Thoracic aorta (tissue), 2 donors: ENCODE measurements at places on chromosomes 3 and 15. TPM values are rescaled to one million over a fixed set of nuclear protein-coding genes. Genes with fewer than 3 reads are reported as not detected.
A peak's percentile ranks its signal among the peaks of the same experiment; 100 is the strongest.

DNA sequence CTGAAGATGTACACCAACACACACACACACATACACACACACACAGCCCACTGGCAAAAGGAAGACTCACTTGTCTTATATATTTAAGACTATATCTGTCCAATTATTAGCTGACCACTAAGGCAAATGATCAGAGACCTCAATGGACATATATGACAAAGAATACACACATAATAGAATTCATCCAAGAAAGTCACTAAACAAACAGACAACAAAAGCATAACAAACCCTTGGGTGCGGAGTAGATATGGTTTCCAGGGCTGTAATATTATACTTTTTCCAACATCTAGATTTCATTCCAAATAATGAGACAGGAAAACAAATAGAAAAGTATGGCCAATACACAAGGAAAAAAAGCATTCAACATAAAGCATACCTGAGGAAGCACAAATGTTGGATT, 72.3 kb upstream of the PRICKLE2 start:
- H3K4me3 ChIP-seq = no peak overlapping the region
- no peaks in the 10 kb centered on the region for H3K27me3 ChIP-seq
- no peaks in the 10 kb centered on the region for H3K36me3 ChIP-seq
- no peak overlapping the region for H3K27ac ChIP-seq
- no peaks in the 10 kb centered on the region for H3K4me1 ChIP-seq
- no peak for DNase-seq

GRCh38 chr3:122929188-122930062, 98.1 kb downstream of the SEMA5B start:
- H3K36me3 ChIP-seq = no peaks in the 10 kb centered on the region
- H3K27me3 ChIP-seq = no peaks in the 10 kb centered on the region
- H3K27ac ChIP-seq = no peak overlapping the region
- no peak for DNase-seq

GRCh38 chr3:79255702-79256101, 512.1 kb downstream of the ROBO1 start:
- no peak overlapping the region for H3K4me3 ChIP-seq
- H3K4me1 ChIP-seq = no peaks in the 10 kb centered on the region
- no peak for DNase-seq
- H3K27me3 ChIP-seq = no peaks in the 10 kb centered on the region
- no peaks in the 10 kb centered on the region for H3K36me3 ChIP-seq

DNA sequence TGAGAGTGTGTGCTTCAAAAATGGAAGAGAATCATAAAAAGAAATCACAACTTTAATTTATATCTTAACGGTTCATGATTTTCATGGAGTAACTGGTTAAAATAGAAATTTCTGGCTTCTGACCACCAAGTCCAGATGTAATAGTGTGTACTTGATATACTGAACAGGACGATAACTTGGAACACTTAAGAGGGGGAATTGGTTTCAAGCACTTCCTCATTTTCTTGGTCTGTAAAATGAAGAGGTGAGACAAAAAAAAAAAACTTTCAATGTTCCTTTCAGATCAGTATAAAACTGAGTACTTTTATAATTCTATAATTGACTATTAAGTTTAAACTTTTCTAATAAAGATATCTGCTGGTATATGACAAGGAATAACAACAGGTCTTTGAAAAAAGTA, 64.0 kb upstream of the TRA2B start:
- H3K27me3 ChIP-seq = no peaks in the 10 kb centered on the region
- no peak overlapping the region for H3K4me3 ChIP-seq
- no peaks in the 10 kb centered on the region for H3K36me3 ChIP-seq

DNA sequence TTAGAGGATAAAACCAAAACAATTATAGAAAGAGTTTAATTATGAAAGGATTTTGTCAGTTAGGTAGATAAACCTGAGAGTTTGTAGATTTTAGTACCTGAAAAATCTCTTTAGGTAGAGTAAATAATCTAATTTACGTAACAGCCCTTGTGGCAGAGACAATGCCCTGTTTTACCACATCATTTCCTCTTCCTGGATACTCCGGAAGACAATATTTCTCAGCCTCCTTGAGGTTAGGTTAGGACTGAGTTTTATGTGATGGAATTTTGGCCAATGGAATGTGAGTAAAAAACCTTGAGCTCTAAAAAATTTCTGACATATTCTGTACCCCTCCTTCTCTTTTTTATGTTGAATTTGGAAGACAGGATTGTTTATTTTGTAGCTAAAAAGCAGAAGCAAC, 50.7 kb upstream of the TPRG1 start:
- H3K36me3 ChIP-seq = no peaks in the 10 kb centered on the region
- DNase-seq = no peak
- H3K4me3 ChIP-seq = no peak overlapping the region
- no peaks in the 10 kb centered on the region for H3K27me3 ChIP-seq
- H3K27ac ChIP-seq = peak overlapping the region; percentile 34
- H3K4me1 ChIP-seq = peaks cover 10% of the 10 kb centered on the region

- H3K27me3 ChIP-seq = no peaks in the 10 kb centered on the region
- H3K36me3 ChIP-seq = no peaks in the 10 kb centered on the region
- no peak overlapping the region for H3K27ac ChIP-seq
- H3K4me1 ChIP-seq = no peaks in the 10 kb centered on the region
- DNase-seq = no peak
Observed at GRCh38 chr3:106930086-106930485, 447.2 kb upstream of the CCDC54 start.

DNA sequence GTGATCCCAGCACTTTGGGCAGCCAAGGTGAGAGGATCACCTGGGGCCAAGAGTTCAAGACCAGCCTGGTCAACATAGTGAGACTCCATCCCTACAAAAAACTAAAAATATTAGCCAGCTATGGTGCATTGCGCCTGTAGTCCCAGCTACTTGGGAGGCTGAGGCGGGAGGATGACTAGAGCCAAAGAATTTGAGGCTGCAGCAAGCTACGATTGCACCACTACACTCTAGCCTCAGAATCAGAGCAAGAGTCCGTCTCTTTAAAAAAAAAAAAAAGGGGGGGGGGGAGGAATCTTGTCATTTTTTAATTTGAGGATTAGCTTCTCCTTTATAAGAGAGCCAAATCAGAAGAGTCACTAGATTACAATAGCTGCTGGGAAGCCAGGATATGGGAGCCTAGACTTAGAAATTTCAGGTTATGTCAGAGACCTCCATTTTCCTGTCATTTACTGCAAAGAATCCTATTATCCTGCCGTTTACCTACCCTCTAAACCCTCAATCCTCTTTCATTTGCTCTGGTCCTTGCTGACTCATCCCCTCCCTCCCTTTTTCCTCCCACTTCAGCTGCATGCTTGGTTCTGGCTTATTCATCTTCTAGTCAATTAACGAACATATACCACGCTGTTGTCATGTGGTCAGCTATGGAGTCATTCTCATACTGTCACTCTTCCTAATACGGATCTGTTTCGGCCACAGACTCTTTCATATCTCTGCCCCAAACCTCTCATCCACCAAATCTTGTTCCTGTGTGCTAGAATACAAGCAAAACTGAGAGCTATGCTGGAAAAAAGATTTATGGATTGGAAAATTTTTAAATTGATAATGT, 83.8 kb upstream of the PPIB start:
- no peaks in the 10 kb centered on the region for H3K36me3 ChIP-seq
- no peak overlapping the region for H3K27ac ChIP-seq
- no peak overlapping the region for H3K4me3 ChIP-seq
- no peaks in the 10 kb centered on the region for H3K27me3 ChIP-seq

DNA sequence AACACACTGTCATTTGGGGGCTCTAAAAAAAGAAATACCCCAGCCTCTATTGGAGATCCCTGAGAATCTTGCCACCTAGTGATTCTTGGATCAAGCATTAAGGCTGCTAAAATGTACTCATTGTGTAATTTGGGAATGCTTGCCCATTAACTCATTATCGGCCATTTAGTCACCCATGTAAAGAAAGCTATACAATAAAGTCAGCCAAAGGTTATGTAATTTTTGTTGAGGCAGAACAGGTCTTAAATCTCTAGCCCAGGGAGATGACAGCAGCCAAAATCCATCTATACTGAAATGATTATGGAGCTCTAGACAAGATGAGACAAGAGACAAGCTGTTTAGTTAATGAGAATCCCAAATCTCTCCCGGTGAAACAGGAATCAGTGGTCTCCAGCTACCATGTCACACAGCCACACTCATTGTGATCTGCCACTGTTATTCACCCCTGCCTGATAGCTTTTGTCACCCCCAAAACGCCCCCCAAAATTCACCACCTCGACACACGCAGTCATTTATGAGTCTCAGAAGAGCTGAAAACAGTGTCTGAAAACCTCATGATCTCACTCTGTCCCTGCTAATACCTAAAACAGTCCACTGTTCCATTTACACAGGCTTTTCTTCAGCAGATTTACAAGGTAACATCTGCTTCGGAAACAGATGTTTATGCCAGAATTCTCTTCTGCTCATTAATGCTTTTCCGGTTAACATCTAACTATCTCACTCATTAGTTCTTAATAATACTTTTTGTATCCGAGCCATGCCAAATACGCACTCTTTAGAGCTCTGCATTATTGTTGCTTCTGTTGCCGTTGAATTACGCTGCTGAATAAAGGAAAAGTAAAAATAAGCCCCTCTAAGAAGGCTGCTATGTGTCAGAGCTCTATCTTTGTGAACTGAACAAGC, 138.5 kb downstream of the RORA start:
- no peak for DNase-seq
- no peak overlapping the region for H3K4me3 ChIP-seq
- H3K27ac ChIP-seq = no peak overlapping the region
- no peaks in the 10 kb centered on the region for H3K4me1 ChIP-seq

- H3K27ac ChIP-seq = no peak overlapping the region
- H3K27me3 ChIP-seq = no peaks in the 10 kb centered on the region
- no peaks in the 10 kb centered on the region for H3K4me1 ChIP-seq
- no peak for DNase-seq
Observed at GRCh38 chr3:114128826-114129225, 50.0 kb downstream of the DRD3 start.

DNA sequence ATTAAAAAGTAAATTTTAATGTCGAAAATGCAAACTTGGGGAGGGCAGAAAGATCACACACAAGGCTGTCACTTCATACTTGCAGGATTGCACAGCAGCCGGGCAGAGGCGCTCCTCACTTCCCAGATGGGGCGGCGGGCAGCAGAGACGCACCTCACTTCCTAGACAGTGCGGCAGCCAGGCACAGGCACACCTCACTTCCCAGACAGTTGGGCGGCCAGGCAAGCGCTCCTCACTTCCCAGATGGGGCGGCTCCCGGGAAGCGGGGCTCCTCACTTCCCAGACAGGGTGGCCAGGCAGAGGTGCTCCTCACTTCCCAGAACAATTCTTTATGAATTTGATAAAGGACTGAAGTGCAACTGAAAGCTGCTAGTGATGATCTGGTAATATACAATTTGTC, 21.2 kb downstream of the RLBP1 start:
- no peak for DNase-seq
- peaks cover 3% of the 10 kb centered on the region for H3K4me1 ChIP-seq
- no peak overlapping the region for H3K4me3 ChIP-seq
- no peak overlapping the region for H3K27ac ChIP-seq

DNA sequence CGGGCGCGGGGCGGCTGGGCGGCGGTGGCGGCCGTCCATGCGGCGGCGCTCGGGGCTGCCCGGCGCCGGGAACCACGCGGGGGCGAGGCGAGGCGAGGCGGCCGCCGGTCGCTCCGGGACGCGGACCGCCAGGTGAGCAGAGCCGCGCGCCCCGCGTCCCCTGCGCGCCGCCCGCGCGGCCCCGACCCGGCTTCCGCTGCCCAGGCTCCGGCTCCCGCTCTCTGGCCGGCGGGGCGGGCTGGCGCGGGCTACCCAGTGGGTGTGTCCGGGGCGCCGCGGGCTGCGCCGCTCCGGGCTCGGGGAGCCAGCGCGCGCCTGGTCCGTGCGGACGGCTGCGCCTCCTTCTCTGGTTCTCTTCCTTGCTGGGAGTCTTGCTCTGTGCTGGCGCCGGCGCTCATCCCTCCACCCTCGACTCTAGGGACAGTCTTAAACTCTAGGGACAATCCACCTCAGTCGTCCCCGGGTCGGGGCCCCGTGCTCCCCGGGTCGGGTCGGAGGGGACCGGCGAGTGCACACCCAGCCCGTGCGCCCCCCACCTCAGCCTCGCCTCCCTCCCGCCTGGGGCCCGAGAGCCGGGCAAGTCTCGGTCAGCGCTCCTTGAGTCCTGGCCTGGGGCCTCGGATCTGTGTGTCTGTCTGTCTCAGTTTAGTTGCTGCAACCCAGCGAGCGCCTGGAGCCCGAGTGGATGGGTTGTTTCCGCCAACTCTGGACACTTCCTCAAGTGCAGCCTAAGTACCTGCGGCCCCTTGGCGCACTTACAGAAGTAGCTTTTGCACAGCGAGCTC, 488 bp downstream of the THSD4 start:
- no peaks in the 10 kb centered on the region for H3K36me3 ChIP-seq
- H3K4me1 ChIP-seq = no peaks in the 10 kb centered on the region
- peak overlapping the region; percentile 77 for H3K4me3 ChIP-seq
- H3K27ac ChIP-seq = peak overlapping the region; percentile 88
- DNase-seq = no peak

- no peaks in the 10 kb centered on the region for H3K36me3 ChIP-seq
- no peak overlapping the region for H3K4me3 ChIP-seq
- H3K27ac ChIP-seq = no peak overlapping the region
- DNase-seq = no peak
- H3K4me1 ChIP-seq = no peaks in the 10 kb centered on the region
Observed at GRCh38 chr3:106333911-106334618, 465.3 kb upstream of the CBLB start.

DNA sequence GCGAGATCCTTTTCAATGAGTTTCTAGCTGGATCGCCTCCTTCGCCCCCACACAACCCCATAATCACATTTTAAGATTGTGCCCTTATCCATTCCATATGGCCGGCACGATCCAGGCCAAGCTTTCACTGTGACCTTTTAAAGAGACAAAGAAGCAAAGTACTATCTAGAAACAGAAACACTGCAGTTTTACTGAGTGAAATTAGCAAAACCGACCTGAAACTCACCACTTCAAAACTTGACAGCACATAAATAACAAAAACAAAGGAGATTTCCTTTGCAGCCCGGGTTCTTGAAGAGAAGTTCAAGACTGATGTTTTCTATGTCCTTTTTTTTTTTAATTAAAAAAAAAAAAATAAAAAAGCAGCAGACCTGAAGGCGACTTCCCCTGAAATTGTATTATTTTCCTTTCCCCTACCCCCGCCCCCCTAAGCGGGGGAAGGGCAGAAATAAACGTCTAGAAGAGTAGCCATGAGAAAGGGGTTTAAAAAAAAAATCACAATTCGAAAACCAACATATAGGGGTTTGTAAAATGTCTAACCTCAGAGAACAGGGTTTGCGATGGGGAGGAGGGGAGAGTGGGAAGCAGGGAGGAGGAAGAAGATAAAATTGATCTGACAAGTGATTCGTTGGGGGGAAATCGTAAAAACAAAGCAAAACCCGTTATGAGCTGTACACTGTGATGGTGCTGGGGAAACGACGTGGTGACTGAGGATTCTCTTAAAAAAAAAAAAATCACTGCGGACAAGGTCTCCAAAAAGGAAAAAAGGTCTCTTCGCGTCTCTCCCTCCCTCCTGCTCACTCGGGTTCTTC, 1.5 kb downstream of the SATB1 start:
- peak overlapping the region; percentile 88 for H3K27ac ChIP-seq
- H3K4me3 ChIP-seq = peak overlapping the region; percentile 99
- no peaks in the 10 kb centered on the region for H3K27me3 ChIP-seq
- no peak for DNase-seq

Gene TRH
- total RNA-seq = not detected

Gene PTPN9
- total RNA-seq = 20.9 TPM

Gene ZNF860
- total RNA-seq = 0.81 TPM

Gene XCR1
- not detected for total RNA-seq

Gene DAG1
- 171 TPM for total RNA-seq

Gene OXSM
- total RNA-seq = 8.4 TPM

Gene ATP13A5
- total RNA-seq = not detected

Gene RAD18
- total RNA-seq = 3.0 TPM
